ENCODE measurements at places on chromosomes 11 and 22.

- DNase-seq, result no peak
Measured at GRCh38 chr11:7688238-7688826, 15.0 kb upstream of the CYB5R2 start.

DNA sequence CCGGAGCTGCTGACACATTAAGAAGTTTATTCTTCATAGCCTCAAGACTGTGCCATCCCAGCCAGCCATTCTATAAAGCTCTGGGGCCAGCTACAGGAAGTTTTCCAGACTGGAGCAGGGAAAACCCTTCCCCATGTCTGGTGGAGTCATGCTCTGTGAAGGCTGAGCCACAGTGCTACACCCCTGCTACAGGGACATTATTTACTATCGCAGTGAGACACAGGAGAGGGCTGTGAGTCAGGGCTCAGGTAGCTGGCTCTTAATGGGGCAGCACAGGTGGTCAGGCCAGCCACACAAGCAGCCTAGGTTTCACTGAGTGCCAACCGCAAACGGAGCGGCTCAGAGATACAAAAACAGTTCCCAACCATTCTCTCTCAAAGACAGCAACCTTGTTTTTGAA is 12.1 kb downstream of the HPS4 start:
- DNase-seq, result no peak

DNA sequence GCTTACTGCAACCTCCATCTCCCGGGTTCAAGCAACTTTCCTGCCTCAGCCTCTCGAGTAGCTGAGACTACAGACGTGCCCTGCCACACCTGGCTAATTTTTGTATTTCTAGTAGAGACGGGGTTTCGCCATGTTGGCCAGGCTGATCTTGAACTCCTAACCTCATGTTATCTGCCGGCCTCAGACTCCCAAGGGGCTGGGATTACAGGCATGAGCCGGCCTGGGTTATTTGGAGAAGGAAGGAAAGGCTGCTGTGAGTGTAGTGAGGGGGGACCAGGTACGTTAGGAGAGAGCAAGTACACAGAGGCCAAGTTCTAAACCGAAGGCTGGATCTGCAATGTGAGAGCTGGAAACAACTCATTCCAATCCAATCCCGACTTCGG is 453 bp downstream of the BATF2 start:
- DNase-seq, result no peak

DNA sequence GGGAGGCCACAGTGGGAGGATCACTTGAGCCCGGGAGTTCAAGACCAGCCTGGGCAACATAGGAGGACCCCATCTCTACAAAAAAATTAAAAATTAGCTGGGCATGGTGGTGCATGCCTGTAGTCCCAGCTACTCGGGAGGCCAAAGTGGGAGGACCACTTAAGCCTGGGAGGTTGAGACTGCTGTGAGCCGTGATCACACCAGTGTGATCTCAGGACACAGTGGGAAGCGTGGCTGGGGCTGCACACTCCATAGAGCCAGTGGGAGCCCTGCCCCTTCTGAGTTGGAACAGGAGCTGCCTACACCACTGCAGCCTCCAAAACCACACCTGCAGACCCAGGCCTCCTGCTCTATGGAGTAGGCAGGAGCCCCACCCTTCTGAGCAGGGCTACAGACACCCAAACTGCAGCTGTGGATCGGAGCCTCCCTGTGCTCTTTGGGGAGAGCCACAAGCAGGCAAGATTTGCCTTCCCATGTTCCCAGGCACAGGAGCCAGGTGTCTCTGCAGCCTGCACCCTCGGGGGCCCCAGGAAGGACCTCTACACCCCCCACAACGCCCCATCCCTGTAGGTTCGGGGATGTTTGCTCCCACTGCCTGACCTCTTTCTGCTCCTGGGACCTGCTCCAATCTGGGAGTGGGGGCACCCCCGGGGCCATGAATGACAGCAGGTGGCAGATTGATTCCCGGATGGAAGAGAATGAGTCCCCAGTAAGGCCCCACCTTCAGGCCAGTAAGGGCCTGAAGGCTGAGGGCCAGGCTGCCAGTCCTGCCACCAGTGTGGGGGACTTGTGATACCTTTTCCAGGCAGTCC is 245.4 kb downstream of the BUD13 start:
- no peak for DNase-seq

DNA sequence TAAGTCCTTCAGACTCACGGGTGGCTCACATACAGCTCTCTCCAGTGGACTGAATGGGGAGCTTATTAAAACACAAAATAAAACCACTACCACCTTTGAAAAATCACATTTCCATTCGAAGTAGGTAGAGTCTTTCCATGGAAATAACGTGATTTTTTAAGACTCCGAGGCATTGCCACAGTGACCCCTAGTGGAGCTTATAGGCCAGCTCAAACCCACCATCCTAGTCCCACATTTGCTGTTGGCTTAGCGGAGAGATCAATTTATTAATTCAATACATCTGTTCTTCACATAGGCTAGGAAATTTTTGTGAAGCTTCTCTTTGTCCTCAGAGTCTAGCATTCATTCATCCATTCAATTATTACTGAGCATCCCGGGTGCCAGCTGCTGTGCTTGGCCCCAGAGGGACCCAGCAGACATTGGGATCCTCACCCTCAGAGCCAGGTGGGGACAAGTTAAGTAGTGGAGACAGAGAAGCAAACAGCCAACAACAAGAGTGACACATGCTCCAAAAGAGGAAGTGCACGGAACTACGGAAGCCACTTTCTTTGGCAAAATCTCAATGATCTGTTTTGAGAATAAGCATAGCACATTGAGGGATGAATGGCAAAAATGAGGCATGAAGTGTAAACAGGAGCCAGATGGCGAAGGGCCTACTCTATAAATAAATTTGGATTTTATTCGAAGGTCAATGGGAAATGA is 10.2 kb upstream of the P4HA3 start:
- DNase-seq, result no peak

DNA sequence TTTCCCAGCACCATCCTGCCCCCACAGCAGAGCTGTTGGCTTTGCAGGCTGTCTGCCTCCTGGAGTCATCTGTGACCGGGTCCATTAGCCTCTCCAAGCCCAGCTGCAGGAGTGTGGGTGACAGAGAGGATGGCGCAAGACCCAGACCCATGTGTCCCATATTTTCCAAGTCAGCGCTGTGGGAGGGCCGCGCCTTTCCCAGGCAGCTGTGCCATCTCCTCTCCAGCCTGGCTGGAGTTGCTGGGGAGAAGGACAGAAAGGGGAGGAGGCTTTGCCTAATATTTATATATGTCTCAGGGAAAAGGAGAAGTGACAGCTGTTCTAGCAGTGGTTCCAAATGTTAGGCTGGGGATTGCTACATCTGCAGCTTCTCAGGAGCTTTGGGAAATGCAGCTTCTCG is 15.7 kb downstream of the DTX4 start:
- peak; percentile 95 for DNase-seq

DNA sequence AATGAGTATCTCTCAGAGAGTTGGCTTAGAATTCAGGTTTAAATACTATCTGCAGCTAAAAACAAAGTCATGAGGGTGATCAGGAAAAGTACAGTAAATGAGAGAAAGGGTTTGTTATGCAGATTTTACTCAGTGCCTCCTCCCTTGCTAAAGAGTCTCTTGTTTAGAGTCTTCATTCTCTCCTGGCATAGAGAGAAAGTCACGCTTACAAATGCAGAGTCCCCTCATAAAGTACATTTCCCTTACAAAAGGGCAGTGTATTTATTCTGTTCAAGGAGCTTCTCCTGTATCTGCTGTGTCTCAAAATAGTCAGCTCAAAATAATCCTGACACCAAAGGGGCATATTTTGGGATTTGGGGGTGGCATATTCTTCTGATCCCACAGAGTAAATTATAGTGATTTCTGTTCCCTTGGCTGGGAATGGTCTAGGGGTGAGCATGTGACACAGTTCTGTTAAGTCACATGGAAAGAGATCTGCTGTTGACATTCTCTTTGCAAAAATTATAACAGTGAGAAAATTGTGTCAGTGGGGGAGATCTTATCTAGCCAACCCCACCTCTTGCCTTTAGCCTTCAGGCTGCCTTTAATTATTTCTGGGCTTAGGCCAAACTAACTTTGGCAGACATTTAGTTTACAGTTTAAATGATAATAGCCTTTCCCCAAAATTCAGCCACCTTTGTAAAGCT is 102.9 kb downstream of the MTNR1B start:
- no peak for DNase-seq

- no peak for DNase-seq
Measured at GRCh38 chr11:31131760-31132159, 237.8 kb downstream of the DCDC1 start.

GRCh38 chr22:23119494-23120414 is 22.0 kb downstream of the RSPH14 start:
- DNase-seq, result no peak

DNA sequence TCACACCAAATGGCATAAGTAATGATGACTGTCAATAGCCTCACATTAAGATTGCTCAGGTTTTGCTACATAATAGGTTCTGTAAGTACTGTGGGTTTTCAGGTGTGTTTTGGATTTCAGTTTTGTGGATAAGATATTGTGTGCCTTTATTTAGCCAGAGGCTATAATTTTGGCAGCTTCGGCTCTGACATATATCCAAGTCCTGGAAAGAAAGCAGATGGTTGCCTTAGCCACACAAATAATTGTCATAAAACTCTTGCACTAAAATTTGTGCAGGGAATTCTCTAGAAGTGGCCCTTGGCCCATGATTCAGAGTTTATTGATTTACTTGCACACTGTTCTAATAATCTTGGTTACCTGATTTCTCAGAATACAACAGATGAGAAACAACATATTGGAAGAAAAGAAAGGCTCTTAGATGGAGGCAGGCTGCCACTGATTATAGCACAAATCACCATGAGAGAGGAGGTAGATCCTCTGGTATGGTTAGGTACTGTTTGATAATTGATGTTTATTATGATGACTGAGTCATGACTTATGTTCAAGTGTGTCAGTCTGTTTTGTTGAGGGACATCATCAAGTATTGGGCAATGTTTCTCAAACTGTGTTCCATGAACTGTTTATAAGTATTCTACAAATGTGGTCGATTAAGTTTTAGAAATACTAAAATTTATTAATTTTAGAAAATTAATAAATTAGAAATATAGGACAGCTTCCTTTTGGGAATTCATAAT is 9.6 kb downstream of the REXO2 start:
- DNase-seq, result no peak

- DNase-seq, result no peak
Measured at GRCh38 chr22:16810188-16810802, 14.9 kb downstream of the XKR3 start.

GRCh38 chr11:122167100-122167499 is 51.1 kb upstream of the BLID start:
- no peak for DNase-seq

DNA sequence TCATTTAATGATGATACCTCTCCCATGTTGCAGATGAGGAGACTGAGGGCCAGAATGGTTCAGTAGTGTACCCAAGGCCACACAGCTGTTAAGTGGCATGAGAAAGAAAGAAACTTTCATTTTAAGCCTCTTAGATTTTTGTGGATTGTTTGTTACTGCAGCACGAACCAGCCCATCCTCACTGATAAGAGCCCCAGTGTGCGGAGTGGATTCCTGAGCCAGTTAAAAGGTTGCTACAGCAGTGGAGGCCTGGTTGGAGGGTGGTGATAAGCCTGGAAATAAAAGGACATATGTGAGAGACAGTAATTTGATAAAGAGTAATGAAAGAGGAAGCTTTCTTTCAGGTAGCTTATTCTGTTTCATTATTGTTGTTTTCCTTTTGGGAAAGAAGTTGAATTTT is 89.0 kb downstream of the ATXN10 start:
- DNase-seq, result no peak

- DNase-seq, result no peak
Measured at GRCh38 chr22:23849009-23850006, 8.4 kb upstream of the SLC2A11 start.

Measured in vagina (tissue), 2 donors.